ENCODE measurements at places on chromosomes 4 and X.

GRCh38 chr4:12041828-12042227, 613.1 kb upstream of the HS3ST1 start:
- no peak for DNase-seq

GRCh38 chr4:151948351-151949016, 187.7 kb upstream of the GATB start:
- no peak for DNase-seq

GRCh38 chrX:68254738-68255645, 178.3 kb downstream of the OPHN1 start:
- DNase-seq = no peak

GRCh38 chr4:78299565-78299972, 242.4 kb downstream of the FRAS1 start:
- DNase-seq = no peak

DNA sequence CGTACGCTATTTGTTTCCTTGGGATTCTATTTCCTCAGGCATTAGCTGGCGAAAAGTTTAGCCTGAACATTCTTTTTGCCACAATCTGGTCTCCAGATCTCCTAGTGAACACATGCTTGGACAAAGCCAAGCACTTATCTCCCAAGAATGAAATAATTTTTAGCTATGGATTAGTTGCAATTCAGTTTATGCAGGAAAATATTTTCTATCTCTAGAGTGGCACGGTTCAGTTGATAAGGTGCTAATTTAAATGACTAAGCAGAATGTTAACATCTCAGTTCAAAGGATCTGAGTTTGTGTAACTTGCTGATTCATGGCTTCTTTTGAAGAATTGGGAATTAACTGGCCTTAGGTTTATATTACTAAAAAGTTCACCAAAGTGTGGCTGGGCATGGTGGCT, 58.1 kb upstream of the JADE1 start:
- no peak for DNase-seq

- no peak for DNase-seq
Measured at GRCh38 chr4:72768364-72768763, 199.3 kb upstream of the ADAMTS3 start.

DNA sequence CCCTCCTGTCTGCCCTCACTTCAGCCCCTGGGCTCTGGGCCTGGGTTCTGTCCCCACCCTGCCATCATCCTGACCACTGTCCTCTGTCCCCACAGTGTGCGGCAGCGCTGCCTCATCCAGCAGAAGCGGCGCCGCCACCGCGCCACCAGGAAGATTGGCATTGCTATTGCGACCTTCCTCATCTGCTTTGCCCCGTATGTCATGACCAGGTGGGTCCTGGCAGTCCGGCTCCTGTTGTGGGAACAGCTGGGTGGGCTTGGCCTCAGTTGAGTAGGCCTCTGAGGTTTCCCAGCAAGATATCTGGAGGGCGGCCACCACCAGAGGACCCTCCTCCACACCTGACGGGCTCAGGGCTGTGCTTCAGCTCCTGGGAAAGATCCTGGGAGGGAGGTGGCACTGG, 2.2 kb downstream of the GPR78 start:
- DNase-seq = no peak

DNA sequence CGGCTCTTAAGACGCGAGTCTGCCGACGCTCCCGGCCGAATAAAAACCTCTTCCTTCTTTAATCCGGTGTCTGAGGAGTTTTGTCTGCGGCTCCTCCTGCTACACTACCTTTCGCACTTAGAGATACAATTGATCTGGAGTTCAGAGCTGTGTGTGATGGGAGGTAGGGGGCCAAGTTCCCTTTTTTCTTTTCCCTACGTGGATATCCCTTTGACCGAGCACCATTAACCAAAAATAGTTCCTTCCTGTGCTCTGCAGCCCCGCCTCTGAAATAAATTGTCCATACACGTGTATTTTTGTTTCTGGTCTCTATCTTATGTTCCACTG, 555 bp upstream of the PGM2 start:
- no peak for DNase-seq

GRCh38 chrX:25527596-25527995, 511.8 kb upstream of the ARX start:
- no peak for DNase-seq

GRCh38 chr4:120731561-120731960, 191.0 kb downstream of the PRDM5 start:
- no peak for DNase-seq

- no peak for DNase-seq
Measured at GRCh38 chr4:98260047-98260578, 1.1 kb upstream of the RAP1GDS1 start.

GRCh38 chr4:61517144-61517543, 317.0 kb downstream of the ADGRL3 start:
- no peak for DNase-seq

- no peak for DNase-seq
Measured at GRCh38 chr4:69750346-69750745, 10.1 kb downstream of the SULT1B1 start.

DNA sequence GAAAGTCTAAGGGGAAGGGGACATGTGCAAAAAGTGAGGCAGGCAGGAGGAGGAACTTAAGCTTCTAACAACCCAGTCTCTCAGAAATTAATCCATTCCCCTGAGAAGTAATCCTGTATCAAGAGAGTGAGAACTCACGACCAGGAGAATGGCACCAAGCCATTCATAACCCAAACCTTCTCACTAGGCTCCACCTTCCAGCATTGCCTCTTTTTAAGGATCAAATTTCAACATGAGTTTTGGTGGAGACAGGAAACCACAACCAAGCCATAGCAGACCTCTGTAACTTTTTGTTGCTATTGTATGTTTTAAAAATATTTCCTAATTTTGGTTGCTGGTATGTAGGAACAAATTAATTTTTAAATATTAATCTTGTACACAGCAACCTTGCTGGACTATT, 32.8 kb downstream of the PASD1 start:
- DNase-seq = no peak

DNA sequence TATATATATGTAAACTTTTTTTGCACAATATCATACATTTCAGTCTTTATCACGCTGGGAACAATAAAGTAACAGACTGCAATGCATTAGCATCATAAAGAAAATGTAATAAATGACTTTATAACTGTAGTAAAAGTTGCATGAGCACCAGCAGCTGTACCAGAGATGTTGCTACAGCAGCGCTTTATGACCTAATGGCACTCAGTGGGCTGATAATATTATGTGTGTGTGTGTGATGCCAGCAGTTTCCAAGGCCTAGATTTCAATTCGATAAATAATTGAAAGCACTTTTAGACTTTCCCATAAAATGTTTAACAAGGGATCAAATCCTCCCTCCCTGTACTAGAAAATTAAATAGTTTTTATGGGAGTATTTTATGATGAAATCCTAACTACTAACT, 367.6 kb upstream of the AGA start:
- no peak for DNase-seq

DNA sequence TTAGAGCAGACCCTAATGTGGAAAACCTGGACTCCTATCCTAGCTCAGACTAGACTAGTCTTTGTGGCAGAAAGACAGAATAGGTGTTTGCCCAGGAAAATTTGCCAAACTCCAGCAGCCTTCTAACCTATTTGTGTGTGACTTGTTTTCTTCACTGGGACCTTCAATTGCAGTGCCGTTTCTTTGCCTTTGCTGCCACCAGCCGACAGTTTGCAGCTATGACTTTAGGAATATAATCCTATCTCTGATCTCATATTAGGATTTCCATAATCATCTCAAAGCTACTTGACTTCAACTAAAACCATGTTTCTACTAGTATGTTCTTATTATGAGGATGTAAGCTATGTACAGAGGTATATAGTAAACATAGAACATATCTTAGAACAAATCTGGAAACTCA, 60.2 kb upstream of the PGAM4 start:
- DNase-seq = no peak

- DNase-seq = no peak
Measured at GRCh38 chr4:37717576-37717975, 31.4 kb upstream of the RELL1 start.

DNA sequence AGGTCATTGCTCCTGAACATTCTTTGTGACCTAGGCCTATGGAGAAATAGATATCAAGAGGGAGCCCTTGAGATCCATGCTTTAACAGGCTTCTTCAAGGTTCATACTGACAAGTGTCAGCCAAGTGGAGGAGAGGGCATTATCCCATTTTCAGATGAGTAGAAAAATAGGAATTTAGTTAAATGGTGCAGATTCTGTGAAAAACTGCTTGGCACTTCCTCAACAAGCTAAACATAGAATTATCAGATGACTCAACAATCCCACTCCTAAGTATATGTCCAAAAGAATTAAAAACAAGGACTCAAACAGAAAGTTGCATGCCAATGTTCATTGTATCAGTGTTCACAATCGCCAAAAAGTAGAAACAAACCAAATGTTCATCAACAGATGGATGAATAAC, 43.8 kb upstream of the KCNIP4 start:
- no peak for DNase-seq

GRCh38 chr4:15413010-15413622, 14.7 kb upstream of the C1QTNF7 start:
- no peak for DNase-seq

DNA sequence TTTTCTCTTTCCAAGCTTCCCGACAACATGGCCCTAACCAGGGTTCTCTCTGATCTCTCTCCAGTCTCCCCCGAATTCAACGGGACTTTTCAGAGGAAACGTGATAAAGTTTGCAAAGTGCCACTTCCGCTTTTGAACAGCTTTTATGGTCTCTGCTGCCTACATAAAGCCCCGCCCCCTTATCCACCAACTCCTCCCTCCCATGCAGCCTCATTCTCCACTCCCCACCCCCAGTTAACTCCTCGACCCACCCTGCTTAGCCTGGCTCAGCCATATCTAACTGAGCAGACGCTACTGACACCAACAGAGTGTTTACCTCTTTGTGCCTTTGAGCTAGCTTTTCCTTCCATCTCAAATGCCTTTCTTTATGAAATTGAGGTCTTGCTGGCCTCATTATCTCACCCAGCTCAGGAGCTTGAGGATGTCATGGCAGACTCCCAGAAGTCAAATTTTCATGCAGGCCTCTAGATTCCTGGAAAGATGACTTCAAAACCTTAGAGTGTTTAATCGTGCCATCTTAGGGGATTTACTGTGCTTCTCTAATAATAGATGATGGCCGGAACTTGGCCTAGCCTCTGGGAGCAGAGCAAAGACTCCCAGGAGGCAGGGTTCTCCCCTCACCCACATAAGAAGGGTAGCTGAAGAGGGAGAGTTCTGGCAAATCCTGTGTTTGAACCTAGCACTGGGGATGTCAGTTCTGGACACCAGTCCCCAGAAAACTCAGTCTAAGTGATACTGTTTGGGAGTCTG, 606.0 kb downstream of the BCOR start:
- DNase-seq = no peak

- no peak for DNase-seq
Measured at GRCh38 chr4:6991771-6992557, 51.2 kb upstream of the TADA2B start.

GRCh38 chr4:78065508-78066192, 8.5 kb downstream of the FRAS1 start:
- DNase-seq = peak; percentile 38

DNA sequence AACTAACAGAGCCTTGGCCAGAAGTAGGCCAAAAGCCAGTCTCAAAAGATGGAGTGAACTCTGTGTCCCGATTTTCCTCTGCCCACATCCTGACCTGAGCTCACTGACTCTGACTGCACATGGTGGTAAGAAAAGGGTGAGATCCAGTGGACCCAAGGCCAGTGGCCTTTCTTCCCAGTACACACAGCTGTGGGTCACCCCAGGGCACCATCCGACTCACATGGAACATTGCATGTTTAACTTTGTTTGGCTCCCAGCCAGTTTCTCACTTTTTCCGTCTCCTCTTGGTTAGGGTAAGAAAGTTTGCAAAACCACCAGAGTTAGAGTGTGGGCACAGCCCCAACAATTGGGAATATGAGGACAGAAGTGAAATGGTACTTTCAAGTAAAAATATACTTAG, 69.8 kb downstream of the GAB1 start:
- no peak for DNase-seq

GRCh38 chr4:18695733-18696527, 674.4 kb upstream of the LCORL start:
- no peak for DNase-seq

DNA sequence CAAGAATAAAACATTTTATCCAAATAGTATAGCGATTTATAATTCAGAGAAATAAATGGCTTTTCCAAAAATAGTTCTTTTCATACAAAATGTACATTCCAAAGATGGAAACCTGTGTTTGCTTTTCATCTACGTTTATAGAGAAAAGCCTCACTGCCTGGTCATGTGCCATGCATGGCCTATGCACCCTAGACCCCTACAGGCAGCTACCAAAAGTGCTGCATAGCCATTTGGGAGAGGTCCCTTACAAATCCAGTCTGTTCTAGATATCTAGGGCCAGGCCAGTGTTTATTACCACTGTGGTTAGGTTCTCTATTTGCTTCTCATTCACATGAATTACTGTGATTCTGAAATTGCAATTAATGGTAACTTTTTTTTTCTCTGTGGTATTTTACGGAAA, 17.2 kb downstream of the HMGB2 start:
- no peak for DNase-seq

- no peak for DNase-seq
Measured at GRCh38 chr4:153076861-153077260, 127.4 kb upstream of the TRIM2 start.

GRCh38 chr4:61918987-61919386, 718.9 kb downstream of the ADGRL3 start:
- DNase-seq = no peak

GRCh38 chrX:40538406-40538805, 42.4 kb upstream of the ATP6AP2 start:
- DNase-seq = no peak

DNA sequence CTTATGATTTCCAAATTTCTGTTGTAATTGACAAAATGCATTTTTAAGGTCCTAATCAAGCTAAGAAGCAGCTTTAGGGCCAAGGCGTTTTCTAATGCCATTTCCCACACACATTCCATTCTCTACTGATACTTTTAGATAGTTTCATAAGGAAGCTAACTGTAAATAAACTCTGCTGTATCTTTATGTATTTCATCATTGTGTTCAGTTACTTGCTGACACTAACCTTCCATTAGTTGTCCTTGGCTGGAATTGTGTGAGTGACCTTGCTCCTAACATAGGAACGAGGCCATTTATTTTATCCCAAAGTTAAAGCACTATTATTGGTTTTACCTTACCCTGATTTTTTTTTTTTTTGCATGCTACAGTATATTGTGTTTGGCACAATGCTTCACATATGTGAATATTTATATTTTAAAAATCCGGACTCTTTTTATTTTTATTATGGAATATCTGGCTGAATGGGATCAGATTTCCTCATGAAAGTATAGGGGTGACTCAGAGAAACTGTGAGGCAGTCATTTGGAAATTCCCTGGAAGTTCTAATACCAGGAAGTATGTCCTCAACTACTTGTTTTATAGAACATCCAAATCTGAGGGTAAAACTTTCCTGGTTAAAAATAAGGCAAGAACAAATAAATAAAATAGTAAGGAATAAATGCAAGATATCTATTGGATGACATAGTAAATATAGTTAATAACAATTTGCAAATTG, 62.7 kb upstream of the SORBS2 start:
- DNase-seq = no peak

- DNase-seq = peak; percentile 5
Measured at GRCh38 chrX:30141966-30142365, 73.4 kb upstream of the MAGEB2 start.

DNA sequence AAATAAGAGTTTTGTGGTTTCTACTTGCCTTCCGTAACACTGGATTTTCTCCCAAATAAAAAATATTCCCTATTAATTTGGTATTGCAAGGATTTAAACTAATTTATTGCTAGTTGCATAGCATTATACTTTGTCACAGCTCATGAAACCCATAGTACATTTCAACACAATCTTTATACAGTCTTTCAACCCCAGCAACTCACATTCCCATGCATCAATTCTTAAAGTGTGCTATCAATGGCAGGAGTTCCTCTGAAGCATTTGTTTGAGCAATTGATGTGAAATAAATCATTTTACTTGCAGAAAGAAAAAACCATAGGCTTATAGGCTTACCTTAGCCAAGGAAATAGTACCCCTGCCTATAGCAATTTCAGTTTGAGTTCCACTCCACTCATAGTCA, 251.9 kb downstream of the PAPSS1 start:
- no peak for DNase-seq

Measured in NCI-H774 (cell line).